ENCODE measurements at places on chromosomes 1 and 21.

DNA sequence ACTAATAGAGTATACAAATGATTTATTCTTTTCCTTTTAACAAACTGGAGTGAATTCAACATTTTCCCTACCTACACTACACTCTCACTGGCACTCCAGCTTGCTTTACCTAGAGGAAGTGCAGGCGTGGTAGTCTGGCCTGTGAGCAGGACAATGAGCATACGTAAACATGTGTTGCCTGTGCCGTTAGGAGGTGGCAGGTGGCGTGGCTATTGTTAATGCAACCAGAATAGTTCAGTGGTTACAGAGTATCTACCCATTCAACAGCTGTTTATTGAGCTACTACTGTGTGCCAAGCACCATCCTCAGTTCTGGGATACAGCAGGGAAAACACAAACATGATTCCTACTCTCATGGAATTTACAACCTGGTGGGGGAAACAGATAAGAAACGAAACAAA lies 299.7 kb upstream of the KAZN start:
- DNase-seq, result no peak

DNA sequence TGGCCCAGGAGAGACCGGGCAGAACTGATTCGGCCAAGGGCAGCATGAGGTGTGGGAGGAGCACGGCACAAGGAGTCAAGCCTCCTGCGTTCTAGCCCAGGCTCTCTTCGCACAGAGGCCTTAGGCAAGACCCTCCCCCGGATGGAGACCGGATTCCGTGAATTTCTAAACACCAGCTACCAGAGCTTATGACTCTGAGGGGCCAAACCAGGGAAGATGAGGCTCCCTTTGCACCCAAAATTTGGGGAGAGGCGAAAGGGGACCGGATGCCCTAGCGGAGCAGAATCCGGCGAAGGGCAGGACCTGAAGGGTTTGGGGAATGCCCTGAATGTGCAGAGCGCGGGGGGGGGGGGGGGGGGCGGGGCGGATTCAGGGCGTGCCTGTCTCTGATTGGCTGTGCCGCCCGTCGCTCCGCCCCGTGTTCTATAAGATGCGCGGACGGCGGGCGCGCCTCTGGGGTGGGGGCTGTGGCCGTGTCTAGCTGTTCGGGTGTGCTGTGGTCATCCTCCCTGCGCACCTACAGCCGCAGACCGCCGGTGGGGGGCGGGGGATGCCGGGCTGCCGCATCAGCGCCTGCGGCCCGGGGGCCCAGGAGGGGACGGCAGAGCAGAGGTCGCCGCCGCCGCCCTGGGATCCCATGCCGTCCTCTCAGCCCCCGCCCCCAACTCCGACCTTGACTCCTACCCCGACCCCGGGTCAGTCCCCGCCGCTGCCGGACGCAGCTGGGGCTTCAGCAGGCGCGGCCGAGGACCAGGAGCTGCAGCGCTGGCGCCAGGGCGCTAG lies at the start of gene TRNP1:
Gene TRNP1, plus strand, starts transcription at position 456 of the 783 bp plus-strand sequence. Its CDS starts 95 bp downstream, at position 551.
- peak; percentile 95 for DNase-seq

- no peak for DNase-seq
Observed at GRCh38 chr1:184004935-184005334, 32.6 kb downstream of the COLGALT2 start.

- no peak for DNase-seq
Observed at GRCh38 chr1:29171089-29171488, 10.6 kb downstream of the SRSF4 start.

DNA sequence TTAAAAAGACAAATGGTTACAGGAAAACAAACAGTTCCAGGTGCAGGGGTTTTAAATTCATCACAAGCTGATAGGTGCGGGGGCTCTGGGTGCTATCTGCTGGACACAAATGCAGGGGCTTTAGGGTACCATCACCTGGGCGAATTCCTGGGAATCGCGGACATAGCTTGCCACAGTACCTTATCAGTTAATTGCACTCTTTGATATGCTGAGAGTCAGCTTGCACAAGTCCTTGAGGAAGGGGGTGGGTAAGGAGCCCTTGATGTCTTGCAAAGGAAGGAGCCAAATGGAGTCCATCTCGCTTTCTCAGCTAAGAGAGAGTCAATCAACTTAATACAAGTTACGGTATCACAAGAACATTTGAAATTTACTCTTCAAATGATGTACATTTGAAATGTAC lies 25.4 kb upstream of the TMEM54 start:
- DNase-seq, result no peak

DNA sequence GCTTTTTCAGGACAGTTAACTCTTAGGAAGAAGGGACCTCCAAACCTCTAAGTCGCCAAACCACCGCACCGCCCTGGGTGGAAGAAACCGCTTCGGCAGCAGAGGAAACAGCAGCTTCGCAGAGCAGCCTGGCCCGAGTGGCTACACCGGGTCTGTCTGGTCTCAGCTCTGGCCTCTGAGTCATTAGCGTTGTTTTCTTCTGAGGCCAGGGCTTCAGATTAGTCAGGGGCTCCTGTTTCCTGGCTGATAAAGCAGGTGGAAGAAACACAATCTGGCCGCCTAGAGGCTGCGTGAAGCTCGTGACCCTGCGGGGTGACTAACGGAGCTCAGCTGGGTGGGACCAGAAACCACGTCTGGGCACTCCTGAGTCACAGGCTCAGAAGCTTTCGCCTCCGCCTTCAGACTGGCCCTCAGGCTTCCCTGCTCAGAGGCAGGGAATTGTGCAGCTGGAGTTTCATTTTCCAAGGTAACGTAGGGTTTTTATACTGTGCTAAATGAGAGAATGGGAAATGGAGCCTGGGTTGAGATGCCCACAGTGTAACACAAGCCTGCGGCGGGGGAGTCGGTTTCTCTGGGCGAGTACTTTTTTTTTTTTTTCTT lies 44.9 kb downstream of the CHAF1B start:
- peak; percentile 99 for DNase-seq

DNA sequence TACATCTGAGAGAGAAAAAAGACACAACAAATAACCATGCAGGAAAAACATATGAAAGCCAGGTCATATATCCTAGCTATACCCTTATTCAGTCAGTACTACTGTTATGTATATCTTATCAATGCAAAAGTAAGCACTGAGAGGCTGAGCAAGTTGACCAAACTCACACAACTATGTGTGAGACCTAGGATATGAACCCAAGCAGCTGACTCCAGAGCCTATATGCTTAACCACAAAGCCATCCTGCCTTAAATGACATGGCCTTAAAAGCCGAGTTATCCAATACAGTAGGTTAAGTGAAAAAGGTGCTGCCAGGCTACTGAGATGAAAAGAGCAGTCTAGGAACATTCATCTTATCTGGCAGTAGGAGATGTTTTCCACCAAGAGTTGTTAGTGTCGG lies 151.6 kb downstream of the RERE start:
- DNase-seq, result no peak

DNA sequence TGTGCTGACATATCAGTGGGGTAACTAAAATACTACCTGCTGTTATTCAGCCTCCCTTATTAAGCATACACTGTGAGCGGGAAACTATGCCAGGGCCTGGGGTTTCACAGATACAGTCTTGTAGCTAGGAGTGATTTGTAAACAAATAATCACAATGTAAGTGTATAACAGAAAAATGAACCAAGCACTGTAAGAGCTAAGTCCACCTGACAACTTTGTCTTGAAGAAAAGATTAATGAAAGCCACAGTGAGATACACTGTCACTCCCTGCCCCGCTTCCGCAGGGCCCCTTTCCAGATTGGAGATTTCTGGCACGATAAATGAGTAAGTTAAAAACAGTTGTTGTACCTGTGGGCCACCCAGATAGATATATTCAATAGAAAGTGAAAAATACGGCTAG lies 4.8 kb downstream of the RCAN3 start:
- no peak for DNase-seq

GRCh38 chr1:227542153-227543120 lies 20.9 kb upstream of the ZNF678 start:
- peak; percentile 92 for DNase-seq

- DNase-seq, result no peak
Observed at GRCh38 chr1:208988811-208989222, 594.7 kb upstream of the CAMK1G start.

- no peak for DNase-seq
Observed at GRCh38 chr1:236161230-236161629, 18.9 kb downstream of the GPR137B start.

- no peak for DNase-seq
Observed at GRCh38 chr1:2232255-2232915, 4.3 kb downstream of the SKI start.

GRCh38 chr21:45163413-45164123 lies 89.2 kb downstream of the ADARB1 start:
- no peak for DNase-seq

GRCh38 chr1:114609826-114610225 lies 28.4 kb upstream of the BCAS2 start:
- no peak for DNase-seq

DNA sequence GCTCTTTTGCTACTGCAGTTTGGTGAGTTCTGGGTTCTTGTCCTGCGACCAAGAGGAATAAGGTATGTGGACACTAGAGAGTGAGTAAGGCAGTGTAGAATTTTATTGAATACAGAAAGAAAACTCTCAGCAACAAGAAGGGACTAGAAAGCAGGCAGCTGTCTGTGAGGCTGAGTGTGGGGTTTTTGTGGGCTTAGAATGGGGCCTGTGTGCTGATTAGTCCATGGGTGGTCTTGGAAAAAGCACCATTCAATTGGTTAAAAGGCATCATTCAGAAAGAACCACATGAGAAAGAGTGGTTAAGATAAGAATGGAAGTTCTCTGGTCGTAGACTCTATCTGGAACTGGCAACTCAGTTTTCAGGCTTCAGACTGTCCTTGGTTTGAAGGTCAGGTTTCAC lies 298.8 kb downstream of the TGFB2 start:
- DNase-seq, result peak; percentile 85

DNA sequence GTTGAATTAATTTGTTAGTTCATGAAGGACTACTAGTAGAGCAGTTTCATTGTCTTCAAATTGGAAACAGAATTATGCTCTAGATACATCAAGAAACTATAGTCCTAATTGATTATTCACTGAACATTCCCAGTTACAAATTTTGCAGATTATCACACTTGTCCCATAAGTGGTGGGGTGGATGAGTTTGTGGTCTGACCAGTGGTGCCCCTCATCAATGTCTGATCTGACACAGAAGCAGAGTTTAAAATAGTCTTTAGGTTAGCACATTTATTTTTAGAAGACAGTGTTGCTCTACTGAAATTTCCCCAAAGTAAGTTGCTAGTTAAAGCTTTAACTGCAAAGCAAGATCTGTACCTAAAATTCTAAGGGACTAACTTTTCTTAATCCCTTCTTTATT lies 42.9 kb downstream of the INKA2 start:
- DNase-seq, result no peak

- no peak for DNase-seq
Observed at GRCh38 chr1:32749771-32750170, 47.2 kb upstream of the SYNC start.

GRCh38 chr1:171595324-171595723 lies 26.7 kb upstream of the MYOCOS start:
- DNase-seq, result no peak

DNA sequence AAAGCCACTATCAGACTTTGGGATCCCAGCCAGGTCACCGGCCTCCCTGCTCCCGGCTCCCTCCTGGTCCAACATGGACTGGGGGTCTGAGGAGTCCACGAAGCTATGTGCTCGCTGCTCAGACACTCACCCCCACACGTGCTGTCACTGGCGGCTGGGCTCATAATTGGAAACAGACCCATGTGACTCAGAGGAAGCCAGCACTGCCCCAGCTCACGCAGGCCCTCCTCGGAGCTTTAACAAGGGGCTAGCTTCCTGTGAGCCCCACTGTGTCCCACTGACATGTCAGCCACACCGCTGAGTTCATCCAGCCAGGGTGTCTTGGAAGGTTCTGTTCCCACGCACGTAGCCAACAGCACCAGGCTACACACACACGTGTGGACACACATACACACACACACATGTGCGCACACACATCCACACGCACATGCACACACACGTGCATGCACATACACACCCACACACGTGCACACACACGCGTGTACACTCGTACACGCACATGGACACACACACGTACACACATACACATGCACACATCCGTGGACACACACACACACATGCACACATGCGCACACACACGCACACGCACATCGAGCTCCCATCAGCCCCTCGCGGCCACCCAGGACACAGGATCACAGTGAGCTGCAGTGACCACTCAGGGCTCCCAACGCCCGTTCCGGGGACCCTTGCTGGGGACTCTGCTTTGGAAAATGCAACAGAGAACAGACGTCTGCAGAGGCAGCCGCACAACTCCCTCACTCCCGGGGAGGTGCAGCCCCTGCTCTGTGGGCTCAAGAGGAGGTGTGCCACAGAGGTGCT lies 18.4 kb upstream of the COL6A2 start:
- peak; percentile 86 for DNase-seq

DNA sequence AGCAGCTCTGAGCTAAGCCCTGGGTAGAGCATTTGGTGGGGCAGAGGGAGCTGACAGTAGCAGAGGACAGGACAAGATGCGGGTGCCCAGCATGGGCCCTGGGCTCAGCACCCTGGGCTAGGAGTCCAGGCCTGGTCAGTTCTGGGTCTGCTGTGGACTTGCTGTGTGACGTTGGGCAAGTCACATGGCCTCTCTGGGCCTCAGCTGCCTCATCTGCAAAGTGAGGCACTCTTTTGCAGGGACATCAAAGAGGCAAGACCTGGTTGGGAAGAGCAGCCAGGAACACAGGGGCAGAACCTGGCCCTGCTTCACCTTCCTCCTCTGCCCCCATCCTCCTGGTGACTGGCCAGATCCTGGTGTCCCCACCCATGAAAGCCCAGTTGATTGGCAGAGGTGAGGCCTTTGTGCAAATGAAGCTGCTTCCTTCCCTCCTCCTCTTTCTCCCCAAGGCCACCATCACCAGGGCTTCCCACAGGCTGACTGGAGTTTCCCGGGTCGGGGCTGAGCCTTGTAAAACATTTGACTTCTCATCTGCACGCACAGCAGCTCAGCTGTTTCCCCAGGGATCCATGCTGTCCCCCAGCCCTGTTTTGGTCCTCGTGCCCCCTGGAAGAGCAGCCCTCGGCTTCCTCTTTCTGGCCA lies 350.5 kb downstream of the MATN1 start:
- peak; percentile 84 for DNase-seq

DNA sequence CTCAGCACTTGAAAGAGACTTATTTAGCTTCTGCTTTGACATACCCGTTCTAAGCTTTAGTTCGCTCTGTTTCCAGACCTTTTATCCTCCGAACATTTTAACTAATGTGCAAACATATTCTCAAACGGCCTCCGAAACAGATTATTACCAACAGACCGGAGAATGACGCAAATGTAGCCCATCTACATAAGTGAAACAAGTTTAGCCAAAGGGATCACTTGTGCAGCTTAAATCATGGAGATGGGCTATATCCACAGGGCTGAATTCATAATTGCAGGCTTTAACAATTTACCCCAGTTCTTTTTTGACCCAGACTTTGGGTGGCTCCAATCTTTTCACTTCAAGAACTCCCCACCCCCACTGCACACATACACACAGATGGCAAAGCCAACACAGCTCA lies 119.7 kb downstream of the KCNH1 start:
- no peak for DNase-seq
